ENCODE measurements at places on chromosomes 12 and 14.
A peak's percentile ranks its signal among the peaks of the same experiment; 100 is the strongest.

GRCh38 chr14:96192975-96193805 lies 11.4 kb upstream of the BDKRB2 start:
- DNase-seq = no peak

- no peak for DNase-seq
Observed at GRCh38 chr12:132771126-132771838, 9.7 kb upstream of the ANKLE2 start.

DNA sequence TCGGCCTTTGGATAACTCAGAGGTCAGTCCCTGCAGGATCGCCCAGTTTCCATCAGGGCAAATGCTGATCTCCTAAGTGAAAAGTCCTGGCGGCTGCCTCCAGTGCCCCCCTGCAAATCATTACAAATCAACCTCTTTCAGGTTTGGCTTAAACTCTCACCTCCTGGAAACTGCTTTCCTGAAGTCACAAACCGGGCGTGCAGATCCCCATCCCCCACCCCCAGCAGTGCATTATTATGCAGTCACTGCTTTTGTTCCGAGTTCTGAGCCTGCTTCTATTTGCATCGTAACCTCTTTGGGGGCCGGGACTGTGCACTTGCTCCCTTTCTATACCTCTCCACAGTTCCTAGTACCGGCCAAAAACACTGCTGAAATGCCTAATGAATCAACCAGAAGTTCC lies at the start of gene USP44:
USP44 (minus strand) TSS at position 172 of the 400 bp plus-strand sequence. CDS start 17,220 bp downstream, outside the sequence.
- no peak for DNase-seq

- peak; percentile 41 for DNase-seq
Observed at GRCh38 chr12:6233121-6233971, 33.1 kb downstream of the CD9 start.

- no peak for DNase-seq
Observed at GRCh38 chr14:31219169-31219568, 11.6 kb upstream of the HECTD1 start.

DNA sequence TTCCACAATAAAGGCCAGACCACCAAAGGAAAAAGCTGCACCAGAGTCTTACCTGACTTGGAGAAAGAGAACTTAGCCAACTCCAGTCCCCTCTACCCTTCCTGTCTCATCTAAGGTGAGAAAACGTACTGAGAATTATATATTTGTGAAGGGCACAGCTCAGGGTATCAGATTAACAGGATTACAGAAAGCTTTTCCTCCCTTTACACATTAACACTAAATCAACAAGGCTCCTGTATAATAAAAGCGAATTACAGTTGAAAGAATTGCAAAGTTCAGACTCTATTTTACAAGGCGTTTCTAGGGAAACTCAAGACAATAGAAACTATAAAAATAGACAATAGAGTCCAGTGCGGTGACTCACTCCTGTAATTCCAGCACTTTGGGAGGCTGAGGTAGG lies 82.7 kb upstream of the RPL10L start:
- no peak for DNase-seq

- no peak for DNase-seq
Observed at GRCh38 chr14:82897469-82898308, 1364.0 kb upstream of the SEL1L start.

DNA sequence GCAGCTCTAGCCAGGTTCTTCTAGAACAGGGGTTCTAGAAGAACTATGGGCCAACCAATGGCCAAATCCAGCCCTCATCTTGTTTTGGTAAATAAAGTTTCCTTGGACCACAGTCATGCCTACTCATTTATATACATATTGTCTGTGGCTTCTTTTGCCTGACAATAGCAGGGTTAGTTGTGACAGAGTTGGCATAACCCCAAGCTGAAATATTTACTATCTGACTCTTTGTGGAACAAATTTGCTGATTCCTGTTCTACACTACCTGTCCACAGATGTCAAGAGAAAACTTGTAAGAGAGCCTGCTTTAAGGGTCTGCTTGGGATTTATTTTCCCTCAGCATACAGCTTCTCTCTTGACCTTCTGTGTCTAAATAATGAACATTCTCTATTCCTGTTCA lies 289.0 kb downstream of the KSR2 start:
- DNase-seq = no peak

DNA sequence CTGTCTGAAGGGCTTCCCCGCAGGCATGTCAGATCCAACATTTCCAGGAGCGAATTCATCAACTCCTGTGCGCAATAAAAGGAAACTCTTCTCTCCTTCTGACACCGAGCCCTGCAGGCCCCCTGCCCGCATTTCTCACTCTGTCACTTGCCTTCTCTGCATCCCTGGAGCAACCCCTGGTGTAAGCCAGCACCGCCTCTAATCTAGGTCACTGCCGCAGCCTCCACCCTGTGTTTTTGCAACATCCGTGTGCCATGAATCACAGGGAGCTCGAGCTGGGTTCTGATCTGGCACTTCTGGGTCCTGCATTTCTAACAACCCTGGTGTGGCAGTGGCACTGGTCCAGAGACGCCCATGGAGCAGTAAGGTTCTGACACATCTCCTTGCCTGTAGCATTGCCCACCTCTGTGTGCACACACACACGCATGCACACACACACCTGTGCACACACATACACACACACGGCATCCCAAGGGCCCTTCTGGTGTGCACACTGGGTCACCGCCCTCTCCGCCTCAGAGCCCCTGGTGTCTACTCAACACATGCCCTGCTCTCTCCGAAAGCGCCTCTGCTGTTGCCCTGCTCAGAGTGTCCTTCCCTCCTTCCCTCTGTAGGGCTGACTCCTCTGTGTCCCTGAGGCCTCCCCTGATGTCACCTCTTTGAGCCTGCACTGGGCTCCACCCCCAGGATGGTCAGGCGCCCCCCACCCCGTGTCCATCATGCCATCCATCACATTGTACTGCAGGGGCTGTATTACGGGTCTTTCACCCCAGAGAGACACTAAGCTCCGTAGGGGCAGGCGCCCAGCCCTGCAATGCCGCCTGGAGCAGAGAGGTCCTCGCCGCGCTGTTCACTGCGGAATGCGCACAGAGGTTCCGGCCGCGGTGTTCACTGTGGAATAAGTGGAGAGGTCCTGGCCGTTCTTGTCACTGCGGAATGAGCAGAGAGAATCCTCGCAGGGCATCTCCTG lies 111.4 kb upstream of the SFSWAP start:
- no peak for DNase-seq

DNA sequence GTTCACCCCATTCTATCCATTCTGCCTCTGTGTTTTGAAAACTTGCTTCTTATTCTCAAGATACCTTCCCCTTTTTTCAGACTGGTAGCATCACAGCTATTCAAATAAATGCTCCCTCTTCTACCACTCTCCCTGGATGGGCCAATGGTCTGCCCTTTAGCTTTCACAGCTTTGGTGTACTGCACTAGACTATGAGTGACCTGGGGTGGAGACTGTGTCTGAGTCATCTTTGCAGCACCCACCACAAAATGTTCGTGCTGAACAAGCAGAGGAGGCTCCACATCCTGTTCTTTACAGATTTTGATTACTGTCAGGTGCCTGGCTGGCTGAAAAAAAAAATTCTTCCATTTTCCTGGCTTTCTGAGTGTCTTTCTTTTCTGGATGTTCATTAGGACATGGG lies 1104.1 kb upstream of the TMEM132C start:
- no peak for DNase-seq

GRCh38 chr14:81676879-81677278 lies 143.2 kb upstream of the SEL1L start:
- DNase-seq = no peak

- DNase-seq = no peak
Observed at GRCh38 chr12:10669533-10669932, 4.3 kb downstream of the STYK1 start.

DNA sequence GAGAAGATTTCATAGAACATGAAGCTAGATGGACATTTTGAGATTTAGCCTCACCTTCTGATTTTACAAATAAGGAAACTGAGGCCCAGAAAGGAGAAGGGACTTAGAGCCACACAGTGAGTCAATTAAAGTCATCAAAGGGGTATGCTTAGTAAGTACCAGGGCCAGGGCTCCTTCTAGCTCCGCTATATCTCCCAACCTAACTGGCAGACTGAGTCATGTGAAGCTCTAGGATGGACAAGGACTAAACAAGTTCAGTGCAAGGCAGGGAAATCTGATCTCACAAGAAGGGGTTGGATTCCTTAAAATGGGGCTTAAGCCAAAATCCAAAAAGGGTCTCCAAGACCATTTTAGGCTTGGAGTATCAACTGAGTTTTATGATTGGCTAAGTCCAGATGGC lies 215.8 kb downstream of the PHLDA1 start:
- no peak for DNase-seq

DNA sequence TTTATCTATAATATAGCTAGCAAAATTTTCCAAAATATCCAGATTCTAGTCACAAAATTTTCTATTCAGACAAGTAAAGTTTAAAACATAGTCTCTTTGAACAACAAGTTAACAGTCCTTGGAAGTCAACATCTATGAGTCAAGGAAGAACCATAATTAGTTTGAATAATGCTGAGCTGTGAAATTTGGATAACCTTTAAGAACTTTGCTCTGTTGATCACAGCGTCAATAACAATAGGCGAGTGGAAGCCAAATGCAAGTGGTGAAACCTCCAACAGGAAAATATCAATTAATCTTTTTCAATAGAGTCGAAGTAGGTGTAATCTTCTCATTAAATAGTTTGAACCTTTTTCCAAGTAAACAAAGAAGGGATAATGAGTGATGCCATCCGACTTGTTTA lies 466.6 kb downstream of the FOXG1 start:
- DNase-seq = no peak

- DNase-seq = no peak
Observed at GRCh38 chr12:118553856-118554504, 177.6 kb downstream of the SUDS3 start.

GRCh38 chr14:21048638-21049037 lies 6.5 kb downstream of the RNASE7 start:
- no peak for DNase-seq

DNA sequence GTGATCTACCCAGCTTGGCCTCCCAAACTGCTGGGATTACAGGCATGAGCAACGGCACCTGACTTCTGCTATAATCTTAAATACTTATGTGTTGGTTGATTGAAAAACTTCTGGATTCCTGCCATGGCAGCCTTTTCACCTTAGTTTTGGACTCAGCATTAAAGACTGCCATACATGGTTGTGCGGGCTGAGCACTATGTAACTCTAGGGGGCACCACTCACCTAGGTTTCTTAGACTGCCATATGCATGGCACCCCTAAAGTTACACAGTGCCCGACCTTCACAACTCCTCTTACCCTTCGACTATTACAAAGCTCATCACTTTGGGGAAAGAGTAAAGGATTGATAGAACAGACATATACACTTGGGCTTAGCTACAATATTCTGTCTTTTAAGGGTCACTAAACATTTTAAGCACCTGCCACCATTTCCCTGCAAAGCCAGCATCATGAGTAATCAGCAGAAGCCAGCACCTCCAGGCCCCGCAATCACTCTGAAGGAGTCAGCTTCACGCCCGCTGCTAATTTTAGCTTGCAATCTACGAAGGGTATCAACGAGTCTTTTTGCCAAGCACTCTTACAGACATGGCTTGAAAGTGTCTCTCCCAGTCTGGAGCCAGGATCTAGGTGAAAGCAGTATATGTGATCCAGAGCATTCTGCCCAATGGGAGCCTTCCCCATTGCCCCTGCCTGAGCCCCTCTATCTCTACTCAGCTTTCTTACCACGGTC lies 59.8 kb downstream of the SUDS3 start:
- DNase-seq = no peak

GRCh38 chr14:56659964-56660551 lies 80.5 kb downstream of the TMEM260 start:
- peak; percentile 53 for DNase-seq

GRCh38 chr14:45177076-45177475 lies 41.3 kb downstream of the FANCM start:
- no peak for DNase-seq

DNA sequence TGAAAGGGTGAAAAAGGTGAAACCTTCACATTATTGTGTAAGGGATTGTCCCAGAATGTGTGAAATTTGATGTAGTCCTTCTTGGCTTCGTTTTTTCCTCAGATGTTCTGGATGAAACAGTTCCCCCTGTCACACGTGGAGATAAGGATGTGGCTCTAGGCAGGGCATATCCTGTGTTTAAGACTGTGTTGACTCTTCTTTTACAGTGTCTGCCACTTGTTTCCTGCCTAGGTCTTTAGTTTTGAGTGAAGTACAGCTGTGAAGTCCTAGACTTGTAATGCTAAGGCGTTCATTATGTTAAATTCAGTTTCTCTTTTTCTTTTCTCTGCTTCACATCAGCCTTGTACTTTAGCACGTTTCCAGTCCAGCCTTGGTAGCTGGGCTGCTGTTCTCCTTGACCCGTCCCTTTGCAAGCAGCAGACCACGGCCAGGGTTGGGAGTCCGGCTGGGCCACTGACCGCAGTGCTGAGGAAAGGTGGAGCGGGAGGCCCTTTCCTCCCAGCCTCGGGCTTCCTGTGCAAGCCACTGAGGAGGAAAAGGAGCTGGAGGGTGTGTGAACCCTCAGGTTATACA lies 59.1 kb downstream of the RASSF3 start:
- no peak for DNase-seq

DNA sequence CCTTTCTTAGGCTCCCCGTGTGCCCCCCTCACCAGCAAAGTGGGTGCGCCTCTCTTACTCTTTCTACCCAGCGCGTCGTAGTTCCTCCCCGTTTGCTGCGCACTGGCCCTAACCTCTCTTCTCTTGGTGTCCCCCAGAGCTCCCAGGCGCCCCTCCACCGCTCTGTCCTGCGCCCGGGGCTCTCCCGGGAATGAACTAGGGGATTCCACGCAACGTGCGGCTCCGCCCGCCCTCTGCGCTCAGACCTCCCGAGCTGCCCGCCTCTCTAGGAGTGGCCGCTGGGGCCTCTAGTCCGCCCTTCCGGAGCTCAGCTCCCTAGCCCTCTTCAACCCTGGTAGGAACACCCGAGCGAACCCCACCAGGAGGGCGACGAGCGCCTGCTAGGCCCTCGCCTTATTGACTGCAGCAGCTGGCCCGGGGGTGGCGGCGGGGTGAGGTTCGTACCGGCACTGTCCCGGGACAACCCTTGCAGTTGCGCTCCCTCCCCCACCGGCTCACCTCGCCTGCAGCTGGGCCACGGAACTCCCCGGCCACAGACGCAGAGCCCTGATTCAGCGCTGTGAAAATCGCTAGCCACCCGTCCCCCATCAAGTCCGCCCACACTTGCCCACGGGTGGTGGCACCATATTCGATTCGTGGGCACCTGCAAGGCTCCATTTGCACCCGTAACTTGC lies 1.3 kb downstream of the TMEM233 start:
- no peak for DNase-seq

GRCh38 chr14:24959791-24960331 lies 90.1 kb downstream of the STXBP6 start:
- DNase-seq = no peak

GRCh38 chr12:115296613-115297198 lies 612.7 kb upstream of the TBX3 start:
- DNase-seq = no peak

- DNase-seq = no peak
Observed at GRCh38 chr12:71536279-71536938, 96.8 kb downstream of the LGR5 start.

GRCh38 chr12:118959985-118960560 lies 21.3 kb upstream of the SRRM4 start:
- no peak for DNase-seq

- no peak for DNase-seq
Observed at GRCh38 chr12:49792976-49793580, 35.1 kb downstream of the NCKAP5L start.

DNA sequence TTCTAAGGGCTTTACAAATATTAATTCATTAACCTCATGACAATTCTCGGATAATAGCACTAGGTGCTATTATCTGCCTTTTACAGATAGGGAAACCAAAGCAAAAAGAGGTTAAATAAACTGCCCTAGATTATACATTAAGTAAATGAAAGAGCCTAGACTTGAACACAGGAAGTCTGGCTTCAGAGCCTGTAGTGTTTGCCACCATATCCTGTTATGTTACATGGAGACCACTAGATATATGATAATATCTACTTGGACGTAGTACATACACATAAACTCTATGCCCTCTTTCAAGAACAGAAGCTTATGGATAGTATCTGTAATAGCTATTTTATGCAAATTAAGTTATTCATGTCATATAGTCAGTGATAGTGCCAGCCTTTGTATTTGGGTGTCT lies 16.9 kb upstream of the MYF6 start:
- DNase-seq = no peak
